Posterior cingulate gyrus (tissue), 11 donors: ENCODE measurements at places on chromosomes 6 and 20.

DNA sequence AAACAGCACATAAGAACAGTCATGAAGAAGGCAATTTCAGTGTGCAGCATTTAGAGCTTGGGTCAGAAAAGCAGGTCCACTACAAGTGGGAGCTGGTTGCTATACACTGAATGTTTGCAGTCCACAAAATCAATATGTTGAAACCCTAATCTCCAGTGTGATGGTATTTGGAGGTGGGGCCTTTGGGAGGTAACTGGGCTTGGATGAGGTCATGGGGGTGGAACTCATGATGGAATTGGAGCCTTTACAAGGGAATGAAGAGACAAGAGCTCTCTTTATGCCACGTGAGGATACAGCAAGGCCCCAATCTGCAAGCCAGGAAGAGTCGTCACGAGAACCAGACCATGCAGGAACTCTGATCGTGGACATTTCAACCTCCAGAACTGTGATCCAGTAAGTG, 216.7 kb upstream of the SLC35B3 start:
- no peak for DNase-seq

DNA sequence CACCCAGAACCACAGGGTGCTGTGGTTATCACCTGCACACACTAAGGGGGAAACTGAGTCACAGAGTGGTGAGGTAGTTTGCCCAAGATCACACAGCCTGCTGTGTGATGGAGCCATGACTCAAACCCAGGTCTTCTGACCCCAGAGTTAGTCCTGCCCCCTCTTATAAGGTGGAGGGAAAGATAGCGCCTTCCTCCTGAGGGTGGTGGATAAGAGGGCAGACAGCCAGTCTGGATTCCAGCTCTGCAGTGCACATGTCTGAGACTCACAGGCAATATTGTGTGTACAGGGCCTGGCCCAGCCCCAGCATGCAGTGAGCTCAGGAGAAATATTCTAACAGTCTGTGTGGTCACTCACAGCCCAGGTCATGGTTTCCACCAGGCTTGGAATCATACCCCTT, 393.7 kb downstream of the CDH4 start:
- DNase-seq: no peak

GRCh38 chr6:148385379-148385778, 42.7 kb downstream of the SASH1 start:
- no peak for DNase-seq

GRCh38 chr6:170010665-170011203, 259.3 kb downstream of the ERMARD start:
- DNase-seq: no peak

DNA sequence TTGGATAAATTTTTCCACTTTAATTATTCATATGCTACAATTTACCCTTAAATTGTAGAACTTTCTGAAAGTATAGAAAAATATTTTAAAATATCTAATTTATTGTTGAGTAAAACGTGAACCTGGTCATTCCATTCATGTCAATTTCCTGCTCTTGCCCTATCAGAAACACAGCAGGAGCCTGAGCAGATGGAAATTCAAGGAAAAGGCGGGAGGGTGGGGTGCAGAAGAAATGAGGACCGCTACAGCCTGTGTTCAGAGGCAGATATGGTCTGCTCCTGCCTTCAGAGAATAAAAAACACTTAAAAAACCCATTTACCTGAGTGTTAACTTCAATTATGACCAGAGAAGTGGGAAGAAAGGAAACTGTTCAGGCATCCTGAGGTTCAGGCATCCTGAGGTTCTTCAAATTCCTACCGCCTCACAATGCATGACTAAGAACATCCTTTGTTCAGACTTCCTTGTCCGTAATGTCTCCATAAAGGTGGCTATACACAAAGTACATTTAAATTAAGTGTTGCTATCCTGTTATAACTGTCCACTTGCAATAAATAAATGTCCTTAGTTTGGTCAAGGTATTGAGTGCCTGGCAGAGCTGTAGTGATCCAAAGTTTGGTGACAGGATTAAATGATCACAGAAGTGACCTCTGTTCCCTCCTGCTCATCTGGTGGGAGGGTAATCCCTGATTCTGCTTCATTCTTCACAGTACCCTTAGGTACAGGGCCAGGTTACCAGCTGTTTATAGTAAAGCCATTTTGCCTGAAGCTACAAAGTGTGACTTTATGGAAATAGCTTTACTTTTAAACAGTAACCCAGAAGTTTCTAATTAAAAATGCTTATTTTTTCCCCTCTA, 109.1 kb downstream of the MAN1A1 start:
- no peak for DNase-seq

- DNase-seq: no peak
Measured at GRCh38 chr20:34543463-34544056, 15.0 kb upstream of the MAP1LC3A start.

- no peak for DNase-seq
Measured at GRCh38 chr6:69813508-69813907, 16.7 kb upstream of the LMBRD1 start.

GRCh38 chr6:39573541-39573940, 151.7 kb downstream of the KIF6 start:
- DNase-seq: no peak

DNA sequence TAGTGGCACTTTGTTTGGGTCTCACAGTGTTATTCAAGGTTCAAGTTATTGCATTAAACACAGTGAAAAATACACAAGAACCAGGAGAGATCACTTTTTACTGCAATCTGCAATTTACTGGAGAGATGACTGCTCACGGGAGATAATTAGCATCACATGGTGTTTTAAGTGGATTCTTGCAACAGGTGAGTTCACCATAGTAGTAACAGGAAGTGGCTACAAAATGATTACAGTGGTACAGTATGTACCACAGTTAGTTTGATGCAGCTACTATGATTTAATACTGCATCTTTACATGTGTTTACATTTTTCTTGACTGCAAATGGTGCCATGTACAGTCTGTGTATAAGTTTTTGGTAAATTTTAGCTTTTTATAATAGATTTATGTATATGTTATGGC, 96.5 kb upstream of the SCP2D1 start:
- no peak for DNase-seq

- DNase-seq: no peak
Measured at GRCh38 chr6:31139599-31139998, 733 bp upstream of the PSORS1C2 start.

DNA sequence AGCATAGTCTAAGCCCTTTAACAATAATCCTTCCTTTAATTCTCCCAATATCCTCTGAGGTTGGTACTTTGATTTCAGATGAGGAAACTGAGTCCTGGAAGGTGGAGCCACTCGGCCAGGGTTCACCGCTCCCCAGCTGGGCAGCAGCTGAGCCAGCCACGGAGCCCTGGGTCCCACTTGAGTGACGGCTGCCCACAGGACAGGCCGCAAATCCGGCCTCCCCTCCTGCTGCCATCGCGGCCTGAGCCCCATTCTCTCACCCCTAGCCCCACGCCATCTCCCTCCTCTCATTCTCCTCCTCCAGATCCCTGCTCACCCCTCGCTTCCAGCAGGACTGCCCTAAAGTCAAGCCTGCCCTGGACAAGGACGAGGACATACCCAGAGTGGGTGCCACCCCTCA, 41.4 kb downstream of the AGPAT4 start:
- no peak for DNase-seq

GRCh38 chr6:15200087-15200486, 45.8 kb upstream of the JARID2 start:
- DNase-seq: no peak

DNA sequence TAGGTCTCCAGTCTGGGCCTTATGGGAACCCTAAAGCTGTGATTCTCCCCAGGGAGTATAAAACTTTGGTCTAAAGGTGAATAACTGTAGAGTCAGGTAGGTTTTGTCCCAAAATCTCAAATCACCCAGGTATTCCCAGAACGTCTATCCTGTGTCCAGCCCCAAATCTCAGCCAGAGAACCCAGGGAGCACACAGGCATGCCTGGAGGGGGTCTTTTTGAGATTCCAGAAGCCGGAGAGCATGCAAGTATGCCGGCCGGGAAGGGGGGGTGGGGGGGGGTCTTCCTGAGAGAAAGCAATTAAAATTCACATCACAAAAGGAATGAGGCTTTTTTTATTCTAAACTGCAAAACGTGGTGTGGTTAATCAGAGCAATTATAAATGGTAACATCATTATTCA, 210.0 kb downstream of the PTPRT start:
- DNase-seq: no peak

DNA sequence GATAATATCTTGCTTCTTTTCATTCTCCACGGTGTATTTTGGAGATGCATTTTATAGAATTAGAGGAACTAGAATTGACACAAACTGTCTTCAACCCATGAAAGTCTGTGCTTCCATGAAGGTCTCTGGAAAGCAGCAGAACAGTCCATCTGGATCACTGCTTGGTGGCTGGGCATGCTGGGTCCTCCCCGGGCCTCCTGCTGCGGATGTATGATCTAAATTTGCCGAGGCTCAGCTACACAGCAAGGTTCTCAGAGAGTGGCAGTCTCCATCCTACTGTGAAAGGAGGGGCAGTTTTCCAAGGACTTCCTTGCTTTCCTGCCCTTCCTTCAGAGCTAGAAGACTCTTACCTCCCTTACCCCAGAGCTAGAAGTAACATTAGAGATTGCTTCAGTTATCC, 15.1 kb downstream of the PKIG start:
- no peak for DNase-seq

DNA sequence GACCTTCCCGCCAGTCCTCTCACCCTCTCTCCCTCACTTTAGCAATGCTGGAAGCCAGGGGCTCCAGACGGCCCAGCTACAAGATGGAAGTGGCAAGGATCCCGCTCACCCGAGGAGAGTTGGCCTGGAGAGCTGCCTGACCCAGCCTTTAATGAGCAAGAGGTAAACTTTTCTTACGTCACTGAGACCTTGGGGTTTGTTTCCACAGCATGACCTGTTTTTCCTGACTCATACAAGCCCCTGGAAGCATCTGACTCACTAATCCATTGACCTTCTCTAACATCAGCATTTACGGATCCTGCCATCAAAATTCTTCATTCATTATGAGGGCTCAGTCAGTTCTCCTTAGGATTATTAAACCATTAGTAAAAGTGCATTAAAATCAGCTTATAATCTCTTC, 120.4 kb downstream of the MYLK4 start:
- DNase-seq: no peak

- DNase-seq: no peak
Measured at GRCh38 chr6:159470397-159470796, 222.6 kb downstream of the SOD2 start.

DNA sequence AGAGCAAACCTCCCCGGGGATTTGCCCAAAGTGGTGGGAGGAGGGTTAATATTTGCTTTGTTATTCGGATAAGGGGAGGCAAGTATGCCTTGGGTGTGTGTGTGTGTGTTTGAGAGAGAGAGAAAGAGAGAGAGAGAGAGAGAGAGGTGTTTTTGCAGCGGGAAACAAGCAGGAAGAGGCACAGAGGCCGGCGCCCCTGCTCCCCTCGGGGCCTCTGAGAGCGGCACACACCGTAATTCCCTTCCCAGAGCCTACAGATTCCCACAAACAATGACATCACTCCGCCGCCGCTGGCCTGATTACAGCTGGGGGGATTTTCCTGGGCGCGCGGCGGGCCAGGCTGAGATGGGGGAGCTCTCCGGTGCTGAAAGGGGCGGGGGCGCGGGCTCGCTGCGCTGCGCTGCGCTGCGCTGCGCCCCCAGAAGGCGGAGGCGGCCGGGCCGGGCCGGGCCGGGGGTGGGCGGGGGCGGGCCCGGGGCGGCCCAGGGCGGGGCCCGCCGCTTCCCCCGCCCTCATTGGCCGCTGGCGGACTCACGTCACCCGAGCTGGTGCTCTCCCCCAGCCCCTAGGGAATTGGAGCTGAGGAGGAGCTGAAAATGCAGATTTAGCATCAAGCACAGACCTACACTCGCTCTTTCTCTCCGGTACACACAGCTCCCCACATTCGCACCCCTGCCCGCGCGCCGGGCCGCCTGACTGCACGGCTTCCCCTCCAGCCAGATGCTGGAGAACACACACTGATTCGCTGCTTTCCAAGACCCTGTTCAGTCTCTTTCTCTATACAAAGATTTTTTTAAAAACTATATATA, at the start of gene PCSK2:
TSS of gene PCSK2 (plus strand) at position 631 of the 809 bp plus-strand sequence. CDS start 266 bp downstream, outside the sequence.
- peak; percentile 92 for DNase-seq

DNA sequence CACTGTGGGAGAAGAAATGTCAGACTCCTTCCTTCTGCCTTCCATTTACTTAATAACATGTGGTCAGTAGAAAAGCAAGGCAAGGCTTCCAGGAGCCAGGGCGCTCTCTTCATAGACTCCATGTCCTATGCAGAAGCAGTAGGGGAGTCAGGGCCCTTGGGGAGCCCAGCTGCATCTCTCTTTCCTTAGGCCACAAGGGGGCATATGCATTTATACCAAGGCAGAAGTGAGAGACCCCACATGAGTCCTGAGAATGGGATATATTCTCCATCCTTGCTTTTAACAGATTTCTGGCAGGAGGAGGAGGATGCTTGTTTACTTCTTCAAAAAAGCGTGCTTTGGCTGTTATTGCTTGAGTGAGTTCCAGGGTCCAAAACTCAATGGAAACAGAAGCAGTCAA, 198.5 kb downstream of the HIVEP2 start:
- DNase-seq: peak; percentile 83

GRCh38 chr6:5190507-5190906, 70.2 kb downstream of the LYRM4 start:
- no peak for DNase-seq

DNA sequence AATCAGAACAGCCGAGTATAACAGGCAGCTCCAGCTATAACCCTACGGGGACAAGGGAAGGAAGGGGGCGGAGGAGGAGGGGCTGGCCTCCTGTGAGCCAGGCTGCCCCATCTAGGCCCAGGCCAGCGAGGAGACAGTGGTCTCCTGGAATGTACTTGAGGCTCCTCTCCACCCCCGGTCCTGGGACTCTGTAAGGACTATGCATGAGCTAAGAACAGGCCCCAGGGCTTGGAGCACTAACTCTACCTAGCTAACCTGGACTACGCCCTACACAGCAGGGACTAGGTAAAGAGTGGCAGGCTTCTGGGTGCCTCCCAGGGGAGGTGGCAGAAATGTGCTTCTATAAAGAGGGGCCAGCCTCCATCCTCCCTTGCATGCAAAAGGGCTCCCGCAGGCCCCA, 8.9 kb downstream of the KCNK15 start:
- DNase-seq: no peak

DNA sequence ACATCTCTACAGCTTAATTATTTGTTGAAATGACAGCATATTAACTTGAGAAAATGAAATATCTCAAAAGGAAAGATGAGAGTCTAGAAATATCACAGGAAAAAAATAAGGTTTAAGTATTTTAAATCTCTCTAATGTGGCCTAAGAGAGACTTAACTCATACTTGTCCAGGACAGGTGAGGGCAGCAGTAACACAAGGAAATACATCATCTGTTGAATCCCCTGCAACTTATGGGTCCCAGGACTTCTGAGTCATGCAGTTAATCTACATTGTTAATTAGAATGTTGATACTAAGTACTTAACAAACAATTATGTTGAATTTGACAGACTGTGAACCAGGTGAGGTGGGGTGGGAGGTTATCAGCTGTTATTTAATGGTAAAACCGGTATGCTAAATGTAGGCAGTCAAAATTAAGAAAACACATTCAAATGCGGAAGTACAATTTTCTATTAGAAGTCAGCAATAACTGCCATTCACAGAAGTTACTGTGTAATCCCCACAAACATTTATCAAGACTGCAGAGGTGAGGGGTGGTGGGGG, 87.9 kb downstream of the CEP57L1 start:
- no peak for DNase-seq
